Spleen (tissue), 13 donors: ENCODE measurements at places on chromosomes 11 and 22.

- no peak overlapping the region for H3K4me3 ChIP-seq
- peak overlapping the region; percentile 47 for H3K27ac ChIP-seq
- peak; percentile 76 for DNase-seq
- H3K27me3 ChIP-seq, result no peaks in the 10 kb centered on the region
- H3K36me3 ChIP-seq, result no peaks in the 10 kb centered on the region
- peaks cover 30% of the 10 kb centered on the region for H3K4me1 ChIP-seq
These were observed 59.7 kb downstream of the MICAL3 start for GRCh38 chr22:17964643-17965042.

DNA sequence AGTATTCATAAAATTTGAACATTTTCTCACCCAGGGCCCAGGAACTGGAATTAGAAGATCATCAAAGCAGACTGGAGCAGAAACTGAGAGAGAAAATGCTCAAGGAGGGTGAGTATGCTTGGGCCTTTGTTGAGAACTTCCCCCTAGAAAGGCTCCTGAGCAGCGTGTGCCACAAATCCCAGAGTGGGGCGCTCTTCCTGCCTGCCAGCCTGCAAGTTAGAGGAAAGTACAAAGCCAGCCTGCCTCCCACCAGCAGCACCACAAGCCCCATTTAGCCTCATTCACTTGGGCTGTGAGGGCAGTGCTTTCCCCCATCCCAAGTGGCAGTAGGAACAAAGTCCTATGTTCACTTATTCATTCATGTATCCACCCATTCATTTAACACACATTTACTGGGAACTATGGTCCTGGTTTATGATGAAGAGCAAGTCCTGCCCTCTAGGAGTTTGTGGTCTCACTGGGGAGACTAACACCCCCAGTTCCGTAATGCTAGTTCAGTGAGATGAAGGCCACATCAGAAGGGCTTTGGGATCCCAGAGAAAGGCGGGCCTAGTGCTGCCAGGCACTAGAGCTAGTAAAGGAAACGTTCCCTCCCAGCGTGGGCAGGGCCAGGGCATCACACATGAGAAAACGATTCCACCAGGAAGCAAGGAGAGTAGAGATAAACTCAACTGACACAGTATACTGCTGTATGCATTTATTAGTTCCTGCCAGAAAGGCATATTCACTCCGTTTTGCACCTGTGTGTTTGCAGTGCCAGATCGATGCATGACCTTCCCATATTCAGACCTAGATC, 22.4 kb upstream of the PARVA start:
- H3K36me3 ChIP-seq, result no peaks in the 10 kb centered on the region
- no peak overlapping the region for H3K4me3 ChIP-seq
- H3K4me1 ChIP-seq, result no peaks in the 10 kb centered on the region
- no peaks in the 10 kb centered on the region for H3K27me3 ChIP-seq
- DNase-seq, result no peak

- DNase-seq, result peak; percentile 94
- H3K27ac ChIP-seq, result peak overlapping the region; percentile 99
- no peaks in the 10 kb centered on the region for H3K36me3 ChIP-seq
- no peaks in the 10 kb centered on the region for H3K27me3 ChIP-seq
- H3K4me1 ChIP-seq, result peaks cover 70% of the 10 kb centered on the region
- H3K4me3 ChIP-seq, result peak overlapping the region; percentile 44
These were observed 2.7 kb upstream of the NEAT1 start for GRCh38 chr11:65419772-65420481.

- H3K27ac ChIP-seq, result no peak overlapping the region
- H3K4me1 ChIP-seq, result no peaks in the 10 kb centered on the region
- no peak for DNase-seq
- no peaks in the 10 kb centered on the region for H3K27me3 ChIP-seq
- no peak overlapping the region for H3K4me3 ChIP-seq
These were observed 282.4 kb downstream of the C11orf87 start for GRCh38 chr11:109704432-109704831.

DNA sequence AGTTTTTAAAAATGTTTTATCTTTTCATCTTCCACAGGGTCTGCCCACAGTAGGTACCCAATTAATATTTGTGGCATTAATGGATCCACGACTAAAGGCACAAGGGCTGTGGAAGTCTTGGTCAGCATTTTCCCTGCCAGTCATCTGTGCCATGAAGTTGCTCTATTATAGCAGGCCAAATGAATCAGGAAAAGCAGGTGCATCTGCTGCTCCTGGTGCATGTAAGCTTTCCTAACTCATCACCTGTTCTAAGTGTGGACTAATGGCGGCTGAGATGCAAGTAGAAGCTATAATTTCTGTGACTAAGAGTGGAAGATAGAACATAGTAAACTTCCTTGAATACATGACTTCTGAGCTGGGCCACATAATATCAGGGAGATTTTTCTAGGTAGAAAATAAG, 182.5 kb upstream of the TENM4 start:
- DNase-seq, result no peak
- no peaks in the 10 kb centered on the region for H3K27me3 ChIP-seq
- no peaks in the 10 kb centered on the region for H3K36me3 ChIP-seq
- H3K4me1 ChIP-seq, result no peaks in the 10 kb centered on the region
- H3K27ac ChIP-seq, result no peak overlapping the region

GRCh38 chr11:29217901-29218300, 798.9 kb downstream of the KCNA4 start:
- no peak for DNase-seq
- H3K4me3 ChIP-seq, result no peak overlapping the region
- no peaks in the 10 kb centered on the region for H3K27me3 ChIP-seq
- H3K27ac ChIP-seq, result no peak overlapping the region

- no peak overlapping the region for H3K27ac ChIP-seq
- H3K36me3 ChIP-seq, result peaks cover 26% of the 10 kb centered on the region
- peak overlapping the region; percentile 9 for H3K4me3 ChIP-seq
- H3K27me3 ChIP-seq, result peaks cover 14% of the 10 kb centered on the region
These were observed 4.8 kb downstream of the OAF start for GRCh38 chr11:120215634-120216033.

GRCh38 chr11:27294654-27295053, 68.4 kb downstream of the CCDC34 start:
- no peak for DNase-seq
- H3K4me1 ChIP-seq, result no peaks in the 10 kb centered on the region
- H3K36me3 ChIP-seq, result no peaks in the 10 kb centered on the region
- H3K27me3 ChIP-seq, result no peaks in the 10 kb centered on the region
- H3K27ac ChIP-seq, result no peak overlapping the region

- H3K4me1 ChIP-seq, result peaks cover 61% of the 10 kb centered on the region
- H3K27me3 ChIP-seq, result no peaks in the 10 kb centered on the region
- H3K4me3 ChIP-seq, result peak overlapping the region; percentile 84
- H3K27ac ChIP-seq, result peak overlapping the region; percentile 100
- peaks cover 36% of the 10 kb centered on the region for H3K36me3 ChIP-seq
- DNase-seq, result no peak
These were observed 194 bp downstream of the SF1 start for GRCh38 chr11:64778223-64778472.

- no peaks in the 10 kb centered on the region for H3K36me3 ChIP-seq
- DNase-seq, result peak; percentile 6
- no peak overlapping the region for H3K4me3 ChIP-seq
- H3K27me3 ChIP-seq, result no peaks in the 10 kb centered on the region
These were observed 3.4 kb upstream of the MOGAT2 start for GRCh38 chr11:75714211-75714610.

GRCh38 chr11:130414107-130415080, 14.0 kb downstream of the ADAMTS8 start:
- H3K4me3 ChIP-seq, result no peak overlapping the region
- H3K4me1 ChIP-seq, result no peaks in the 10 kb centered on the region
- H3K27ac ChIP-seq, result no peak overlapping the region
- H3K36me3 ChIP-seq, result no peaks in the 10 kb centered on the region
- no peak for DNase-seq

- no peak overlapping the region for H3K27ac ChIP-seq
- no peak for DNase-seq
- no peak overlapping the region for H3K4me3 ChIP-seq
- H3K4me1 ChIP-seq, result no peaks in the 10 kb centered on the region
- H3K36me3 ChIP-seq, result no peaks in the 10 kb centered on the region
- H3K27me3 ChIP-seq, result no peaks in the 10 kb centered on the region
These were observed 55.7 kb downstream of the MYO18B start for GRCh38 chr22:25797498-25798290.

DNA sequence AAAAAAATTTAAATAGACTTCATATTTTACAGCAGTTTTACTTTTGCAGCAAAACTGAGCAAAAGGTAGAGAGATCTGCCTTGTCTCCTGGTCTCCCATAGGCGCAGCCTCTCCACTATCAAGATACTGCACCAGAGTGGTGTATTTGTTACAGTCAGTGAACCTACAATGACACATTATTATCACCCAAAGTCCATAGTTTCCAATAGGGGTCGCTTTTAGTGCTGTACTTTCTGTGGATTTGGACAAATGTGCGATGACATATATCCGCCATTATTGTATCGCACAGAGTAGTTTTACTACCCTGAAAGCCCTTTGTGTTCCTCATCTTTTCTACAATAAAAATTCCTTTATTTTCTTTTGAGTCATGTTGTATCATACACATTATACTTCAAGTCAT, 153.2 kb upstream of the CCDC179 start:
- H3K4me3 ChIP-seq, result no peak overlapping the region
- no peaks in the 10 kb centered on the region for H3K4me1 ChIP-seq
- no peaks in the 10 kb centered on the region for H3K36me3 ChIP-seq
- no peak overlapping the region for H3K27ac ChIP-seq
- no peak for DNase-seq

DNA sequence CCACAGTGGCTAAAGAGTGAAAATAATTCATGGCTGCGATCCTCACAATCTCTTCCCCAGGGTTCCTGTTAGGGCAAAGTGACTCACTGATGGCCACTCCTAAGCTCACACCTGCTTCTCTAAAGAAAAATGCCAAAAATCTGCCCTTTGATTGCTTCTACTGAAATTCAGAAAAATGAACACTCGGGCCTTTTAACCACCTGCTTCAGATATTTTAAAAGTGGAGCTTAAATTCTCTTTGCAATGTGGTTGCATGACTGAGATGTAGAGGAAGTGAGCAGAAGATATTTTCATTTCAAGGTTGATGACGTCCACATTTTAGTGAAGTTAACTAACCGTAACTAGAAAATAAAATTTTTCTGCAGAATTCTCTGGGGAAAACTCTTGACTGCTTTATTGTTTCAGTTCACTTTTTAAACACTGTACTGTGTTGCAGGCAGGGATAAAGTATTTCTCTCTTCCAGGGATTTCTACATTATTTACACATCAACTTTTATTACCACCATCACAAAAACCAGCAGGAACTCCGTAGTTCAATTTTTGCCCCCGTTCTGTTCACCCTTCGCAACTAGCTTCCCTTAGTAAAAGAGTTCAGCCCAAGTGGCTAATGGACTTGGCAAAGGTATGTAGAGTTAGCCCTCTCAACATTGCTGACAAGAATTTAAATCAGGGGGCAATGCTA, 8.5 kb downstream of the RAB30 start:
- peak overlapping the region; percentile 84 for H3K27ac ChIP-seq
- DNase-seq, result no peak
- no peaks in the 10 kb centered on the region for H3K36me3 ChIP-seq
- no peaks in the 10 kb centered on the region for H3K27me3 ChIP-seq
- peaks cover 11% of the 10 kb centered on the region for H3K4me1 ChIP-seq
- no peak overlapping the region for H3K4me3 ChIP-seq

DNA sequence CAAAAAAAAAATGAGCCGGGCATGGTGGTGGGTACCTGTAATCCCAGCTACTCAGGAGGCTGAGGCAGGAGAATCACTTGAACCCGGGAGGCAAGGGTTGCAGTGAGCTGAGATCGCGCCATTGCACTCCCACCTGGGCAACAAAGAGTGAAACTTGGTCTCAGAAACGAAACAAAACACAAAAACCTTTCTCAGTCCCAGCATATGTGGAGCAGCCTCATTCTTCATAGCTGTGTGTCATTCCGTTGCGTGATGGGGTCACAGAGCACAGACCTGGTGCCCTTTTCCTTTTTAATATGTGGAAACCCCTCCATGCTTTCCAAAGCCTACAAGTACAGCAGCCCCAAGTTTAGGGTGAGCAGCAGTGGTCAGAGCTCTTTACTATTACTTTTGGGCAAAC, 13.7 kb downstream of the PEX26 start:
- H3K4me3 ChIP-seq, result peak overlapping the region; percentile 19
- DNase-seq, result no peak
- H3K27ac ChIP-seq, result peak overlapping the region; percentile 92
- H3K4me1 ChIP-seq, result no peaks in the 10 kb centered on the region
- no peaks in the 10 kb centered on the region for H3K27me3 ChIP-seq
- peaks cover 26% of the 10 kb centered on the region for H3K36me3 ChIP-seq

- DNase-seq, result no peak
- H3K36me3 ChIP-seq, result no peaks in the 10 kb centered on the region
- H3K27ac ChIP-seq, result no peak overlapping the region
- H3K4me1 ChIP-seq, result no peaks in the 10 kb centered on the region
- no peak overlapping the region for H3K4me3 ChIP-seq
These were observed 393.0 kb upstream of the KIRREL3 start for GRCh38 chr11:127393460-127393997.

GRCh38 chr22:22200569-22201184, 43.9 kb upstream of the VPREB1 start:
- no peaks in the 10 kb centered on the region for H3K36me3 ChIP-seq
- H3K4me1 ChIP-seq, result peaks cover 24% of the 10 kb centered on the region
- DNase-seq, result no peak
- peaks cover 32% of the 10 kb centered on the region for H3K27me3 ChIP-seq

- peaks cover 28% of the 10 kb centered on the region for H3K4me1 ChIP-seq
- H3K36me3 ChIP-seq, result peaks cover 27% of the 10 kb centered on the region
- no peak for DNase-seq
- no peak overlapping the region for H3K27ac ChIP-seq
- no peaks in the 10 kb centered on the region for H3K27me3 ChIP-seq
- H3K4me3 ChIP-seq, result no peak overlapping the region
These were observed 15.8 kb upstream of the MOB2 start for GRCh38 chr11:1502168-1502953.

DNA sequence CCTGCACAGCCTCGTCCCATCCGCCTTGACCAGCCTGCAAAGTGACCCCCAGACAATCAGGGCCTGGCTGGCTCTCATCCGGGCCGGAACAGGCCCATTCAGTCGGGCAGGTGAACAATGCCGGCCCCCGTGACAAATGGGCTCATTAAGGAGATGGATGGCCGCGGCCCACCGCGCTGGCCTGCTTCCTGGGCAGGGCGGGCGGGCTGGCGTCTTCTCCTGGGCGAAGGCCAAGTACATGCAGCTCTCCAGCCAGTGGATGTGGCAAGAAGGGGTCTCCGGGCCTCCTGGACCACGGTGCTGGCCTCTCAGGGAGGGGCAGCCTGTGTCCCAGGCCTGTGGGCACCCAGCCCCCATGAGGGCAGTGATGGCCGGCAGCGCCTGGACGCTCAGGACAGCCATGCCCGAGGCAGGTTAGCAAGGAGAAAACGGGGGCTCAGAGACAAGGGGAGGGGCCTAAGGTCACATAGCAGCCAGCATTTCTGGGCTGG, 1022.8 kb downstream of the BRD1 start:
- H3K4me1 ChIP-seq, result no peaks in the 10 kb centered on the region
- H3K4me3 ChIP-seq, result no peak overlapping the region
- DNase-seq, result peak; percentile 58
- H3K27me3 ChIP-seq, result no peaks in the 10 kb centered on the region
- no peak overlapping the region for H3K27ac ChIP-seq

- H3K4me1 ChIP-seq, result no peaks in the 10 kb centered on the region
- no peak overlapping the region for H3K4me3 ChIP-seq
- no peak for DNase-seq
- H3K27me3 ChIP-seq, result no peaks in the 10 kb centered on the region
- no peak overlapping the region for H3K27ac ChIP-seq
- H3K36me3 ChIP-seq, result no peaks in the 10 kb centered on the region
These were observed 340.1 kb downstream of the MN1 start for GRCh38 chr22:27461470-27461869.
